ENCODE measurements at places on chromosomes 5 and 9.

GRCh38 chr9:104758974-104759373 lies 5.0 kb upstream of the NIPSNAP3B start:
- DNase-seq = no peak

- DNase-seq = peak; percentile 25
Observed at GRCh38 chr5:71471193-71471592, 15.7 kb downstream of the BDP1 start.

DNA sequence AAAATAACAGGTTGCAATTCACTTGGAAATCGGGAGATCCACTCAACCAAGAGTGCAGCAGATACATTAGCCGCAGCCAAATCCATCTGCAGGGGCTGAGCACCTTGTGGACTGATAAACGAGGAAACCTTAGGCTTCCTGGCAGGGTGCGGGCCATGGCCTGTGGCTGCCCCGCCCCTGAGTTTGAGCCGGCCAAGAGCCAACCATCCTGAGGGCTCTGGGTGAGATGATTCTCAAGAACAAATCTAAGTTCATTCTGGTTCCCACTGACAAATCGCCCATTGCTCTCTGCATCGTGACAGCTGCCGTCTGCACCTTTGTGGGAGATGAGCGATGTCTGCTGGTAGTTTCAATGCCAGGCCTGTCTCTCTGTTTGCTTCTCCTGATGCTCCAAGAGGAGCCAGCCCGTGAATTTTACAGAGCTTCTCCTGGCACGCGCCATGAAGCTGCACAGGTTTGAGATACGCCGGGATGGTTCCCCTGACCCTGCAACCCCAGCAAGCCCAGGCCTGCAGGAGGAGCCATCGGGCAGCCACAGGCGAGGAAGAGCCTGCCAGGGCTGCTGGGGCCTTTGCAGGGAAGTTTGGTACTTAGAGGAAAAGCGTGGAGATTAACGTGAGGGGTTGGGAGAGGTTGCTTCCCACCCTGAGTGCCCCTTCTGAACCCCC lies 154.0 kb downstream of the OLFM1 start:
- no peak for DNase-seq

GRCh38 chr9:27528886-27529315 lies 713 bp downstream of the MOB3B start:
- DNase-seq = peak; percentile 66

GRCh38 chr9:114898741-114899140 lies 31.6 kb downstream of the TNFSF8 start:
- no peak for DNase-seq

- peak; percentile 52 for DNase-seq
Observed at GRCh38 chr9:36207546-36208012, 16.9 kb downstream of the CLTA start.
